ENCODE measurements at places on chromosomes 12 and 14. TPM values are rescaled to one million over a fixed set of nuclear protein-coding genes. Genes with fewer than 3 reads are reported as not detected.

The DAO gene
- polyA plus RNA-seq: not detected

The NANOG gene
- not detected for polyA plus RNA-seq

The TMEM106C gene
- polyA plus RNA-seq: 52.8 TPM

The MYBPC1 gene
- polyA plus RNA-seq: not detected

The GUCY2C gene
- not detected for polyA plus RNA-seq

The SLC38A4 gene
- polyA plus RNA-seq: not detected

The KIF21A gene
- 5.0 TPM for polyA plus RNA-seq

The CCDC175 gene
- polyA plus RNA-seq: not detected

The AMDHD1 gene
- polyA plus RNA-seq: 0.27 TPM

The KLHL33 gene
- polyA plus RNA-seq: 0.43 TPM

The GZMH gene
- 452 TPM for polyA plus RNA-seq

The KCNA5 gene
- polyA plus RNA-seq: not detected

The ULK1 gene
- 0.76 TPM for polyA plus RNA-seq

The SERPINA9 gene
- polyA plus RNA-seq: not detected

The KRT3 gene
- polyA plus RNA-seq: not detected

The RASAL1 gene
- polyA plus RNA-seq: 0.23 TPM

The CRACR2A gene
- 17.2 TPM for polyA plus RNA-seq

The OR4K17 gene
- not detected for polyA plus RNA-seq

The FOXG1 gene
- polyA plus RNA-seq: not detected

The LIN7A gene
- not detected for polyA plus RNA-seq

The SIX6 gene
- polyA plus RNA-seq: not detected

The RDH16 gene
- not detected for polyA plus RNA-seq

The GALNT6 gene
- polyA plus RNA-seq: 4.4 TPM

The GPR68 gene
- polyA plus RNA-seq: 7.9 TPM

The BDKRB1 gene
- polyA plus RNA-seq: not detected

The KIF26A gene
- polyA plus RNA-seq: not detected

The VSIG10 gene
- polyA plus RNA-seq: 2.1 TPM

The SLCO1C1 gene
- not detected for polyA plus RNA-seq

The CISTR gene
- polyA plus RNA-seq: not detected

The ASPG gene
- not detected for polyA plus RNA-seq

The P2RX2 gene
- polyA plus RNA-seq: not detected

The ANKS1B gene
- polyA plus RNA-seq: not detected

The ALG10B gene
- 1.1 TPM for polyA plus RNA-seq

The EIF2S3B gene
- polyA plus RNA-seq: 0.82 TPM

The KLRC1 gene
- 1.1 TPM for polyA plus RNA-seq

The ADGRD1 gene
- polyA plus RNA-seq: 0.20 TPM

The CKB gene
- polyA plus RNA-seq: 1.8 TPM

The VDR gene
- polyA plus RNA-seq: not detected

The PRIMA1 gene
- not detected for polyA plus RNA-seq

The KERA gene
- polyA plus RNA-seq: not detected

The MYF6 gene
- polyA plus RNA-seq: not detected

The KRT5 gene
- not detected for polyA plus RNA-seq

The SDR9C7 gene
- polyA plus RNA-seq: not detected

The ANO6 gene
- polyA plus RNA-seq: 13.4 TPM

The GLIPR1L2 gene
- polyA plus RNA-seq: 3.2 TPM

The CEBPE gene
- polyA plus RNA-seq: 1.6 TPM

All from naive thymus-derived CD8-positive, alpha-beta T cell (primary cell).